ENCODE measurements at places on chromosomes 7 and 10. TPM values are rescaled to one million over a fixed set of nuclear protein-coding genes. Genes with fewer than 3 reads are reported as not detected.

- no peak for DNase-seq
Observed at GRCh38 chr7:109503421-109503820, 933.7 kb downstream of the DNAJB9 start.

DNA sequence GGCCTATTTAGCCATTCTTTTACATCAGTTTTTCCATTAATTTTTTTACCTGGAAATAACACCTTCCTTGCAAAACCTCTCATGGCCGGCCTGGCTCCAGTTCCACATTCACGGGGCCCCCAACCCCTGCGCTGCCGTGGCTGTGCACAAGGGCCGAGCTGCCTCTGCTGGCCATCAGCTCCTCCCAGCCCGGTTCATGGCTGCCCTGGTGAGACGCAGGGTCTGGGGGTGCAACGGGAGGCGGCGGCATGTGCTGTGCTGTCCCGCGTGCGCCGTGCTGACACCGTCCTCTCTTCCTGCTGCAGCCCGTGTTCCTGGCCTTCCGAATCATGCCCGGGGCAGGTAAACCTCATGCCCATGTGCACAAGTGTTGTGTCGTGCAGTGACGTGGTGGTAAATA is 4.4 kb downstream of the NKX6-2 start:
- no peak for DNase-seq

DNA sequence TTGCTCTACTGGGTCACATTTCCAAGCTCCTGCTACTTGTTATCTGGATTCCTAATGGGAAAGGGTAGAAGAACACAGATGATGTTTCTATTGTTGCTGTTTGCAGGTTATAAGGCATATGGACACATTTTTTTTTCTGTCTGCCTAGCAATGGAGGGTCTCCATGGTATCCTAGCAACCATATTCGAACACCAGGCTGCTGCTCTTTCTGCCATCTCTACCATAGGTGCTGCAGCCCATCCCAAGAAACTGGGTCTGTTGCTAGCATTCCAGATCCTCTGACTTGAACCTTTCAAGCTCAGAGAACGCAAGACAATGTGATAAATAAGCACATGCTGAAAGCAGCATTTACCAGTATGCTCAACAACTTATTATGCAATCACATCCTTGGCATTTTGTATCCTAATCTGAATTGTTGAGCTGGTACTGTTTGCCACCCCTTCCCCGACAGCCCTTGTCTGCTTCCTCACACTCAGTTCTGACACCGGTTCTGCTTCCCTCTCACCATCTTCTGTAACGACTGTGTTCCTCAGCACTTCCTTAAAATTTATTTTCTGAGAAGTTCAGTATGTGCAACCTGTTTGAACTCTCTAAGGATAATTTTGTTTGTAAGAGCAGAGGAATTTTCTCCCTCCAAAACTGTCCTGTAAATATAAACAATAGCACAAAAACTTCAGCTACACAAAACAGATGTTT is 6.2 kb downstream of the PRKG1 start:
- DNase-seq: no peak

DNA sequence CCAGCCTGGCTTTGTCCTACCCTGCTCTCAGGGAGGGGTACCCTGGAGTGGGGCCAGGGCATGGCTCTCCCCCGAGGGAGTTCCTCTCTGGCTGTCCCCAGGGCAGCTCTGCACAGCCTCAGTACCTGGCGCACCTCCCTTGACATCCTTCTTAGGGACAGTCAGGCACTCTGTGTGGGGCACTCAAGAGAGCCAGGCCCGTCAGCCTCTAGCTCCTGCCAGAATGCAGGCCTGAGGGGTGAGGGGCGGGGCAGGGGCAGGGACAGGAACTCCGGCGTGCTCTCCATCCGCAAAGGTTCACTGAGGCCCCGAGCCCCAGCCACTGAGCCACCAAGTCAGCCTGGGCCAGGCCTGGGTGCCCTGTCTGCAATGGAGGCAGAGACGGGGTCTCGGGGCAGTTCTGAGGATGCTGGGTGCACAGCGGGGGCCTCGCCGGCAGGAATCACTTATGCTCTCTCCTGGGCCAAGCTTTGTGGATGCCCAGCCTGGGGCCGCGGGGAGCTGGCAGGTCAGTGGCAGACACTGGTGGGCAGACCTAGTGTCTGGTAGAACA is 10.1 kb downstream of the LIMK1 start:
- DNase-seq: peak; percentile 77

DNA sequence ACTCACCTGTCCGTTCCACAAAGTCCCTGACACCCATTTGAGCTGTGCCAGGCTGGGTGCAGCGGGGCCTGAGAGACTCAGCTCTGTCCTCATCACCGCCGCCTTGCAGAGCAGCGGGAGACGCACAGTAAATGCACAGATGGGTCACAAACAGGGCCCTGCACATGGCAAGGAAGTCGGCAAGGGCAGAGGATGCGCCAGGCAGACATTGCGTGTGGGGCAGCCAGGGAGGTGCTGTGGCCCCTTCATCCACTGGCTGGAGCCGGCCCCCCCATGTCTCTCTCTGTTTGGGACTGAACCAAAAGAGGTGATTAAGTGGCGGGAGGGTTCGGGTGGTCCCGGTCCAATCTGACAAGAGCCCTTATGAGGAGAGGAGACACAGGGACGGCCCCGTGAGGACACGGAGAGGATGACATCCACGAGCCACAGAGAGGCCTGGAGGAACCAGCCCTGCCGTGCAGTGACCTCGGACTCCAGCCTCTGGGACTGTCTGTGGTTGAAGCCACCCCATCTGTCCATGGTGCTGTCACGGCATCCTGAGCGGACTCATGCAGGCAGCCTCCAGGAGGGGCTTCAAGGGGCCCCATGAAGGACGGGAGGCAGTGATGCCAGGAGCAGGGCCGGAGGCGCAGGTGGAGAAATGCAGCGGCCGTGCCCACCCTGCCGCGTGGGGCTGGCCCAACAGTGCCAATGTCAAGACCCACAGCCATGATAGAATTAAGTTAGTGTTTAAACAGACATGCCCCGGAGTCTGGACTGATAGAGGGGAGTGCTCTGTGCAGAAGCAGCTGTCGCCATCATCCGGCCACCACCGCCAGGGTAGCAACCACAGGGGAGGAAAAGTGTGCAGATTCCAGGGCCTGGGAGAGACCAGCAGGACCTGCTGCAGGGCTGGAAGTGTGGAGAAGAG is 28.4 kb upstream of the FOXL3 start:
- DNase-seq: no peak

DNA sequence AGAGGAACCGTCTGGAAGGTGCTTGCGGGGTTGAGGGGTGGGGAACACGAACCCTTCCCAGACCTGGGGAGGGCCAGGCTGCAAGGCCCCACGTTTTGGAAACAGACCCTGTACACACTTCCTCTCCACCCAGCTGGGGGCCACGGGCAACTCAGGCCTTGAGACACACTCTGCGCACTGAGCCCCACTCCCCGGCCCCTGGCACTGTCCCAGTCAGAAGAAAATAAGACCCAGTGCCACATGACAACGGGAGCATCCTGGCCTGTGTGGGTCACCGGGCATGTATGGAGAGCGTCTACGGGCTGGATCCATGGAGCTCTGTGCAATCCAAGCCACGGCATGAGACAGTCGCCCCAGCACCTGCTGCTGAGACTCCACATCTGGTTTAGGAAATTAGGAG is 63.7 kb downstream of the CARD11 start:
- DNase-seq: peak; percentile 43

DNA sequence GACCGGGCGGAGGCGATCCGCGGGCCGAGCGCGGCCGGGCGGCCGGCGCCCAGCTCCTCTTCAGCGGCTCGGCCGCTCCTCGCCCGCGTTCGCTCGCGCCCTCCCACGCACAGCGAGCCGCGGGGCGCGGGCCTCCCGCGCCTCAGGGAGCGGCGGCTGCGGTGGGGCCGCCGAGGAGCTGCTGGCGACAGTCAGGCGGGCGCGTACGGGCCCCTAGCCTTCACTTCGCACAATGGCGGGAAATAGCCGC is at the start of gene MCMBP:
TSS of gene MCMBP (minus strand) at position 234 of the 250 bp plus-strand sequence. CDS start 259 bp downstream, outside the sequence.
- DNase-seq: no peak

- no peak for DNase-seq
Observed at GRCh38 chr10:77315496-77316129, 322.0 kb downstream of the KCNMA1 start.

GRCh38 chr10:32147730-32148129 is 91.5 kb upstream of the KIF5B start:
- no peak for DNase-seq

DNA sequence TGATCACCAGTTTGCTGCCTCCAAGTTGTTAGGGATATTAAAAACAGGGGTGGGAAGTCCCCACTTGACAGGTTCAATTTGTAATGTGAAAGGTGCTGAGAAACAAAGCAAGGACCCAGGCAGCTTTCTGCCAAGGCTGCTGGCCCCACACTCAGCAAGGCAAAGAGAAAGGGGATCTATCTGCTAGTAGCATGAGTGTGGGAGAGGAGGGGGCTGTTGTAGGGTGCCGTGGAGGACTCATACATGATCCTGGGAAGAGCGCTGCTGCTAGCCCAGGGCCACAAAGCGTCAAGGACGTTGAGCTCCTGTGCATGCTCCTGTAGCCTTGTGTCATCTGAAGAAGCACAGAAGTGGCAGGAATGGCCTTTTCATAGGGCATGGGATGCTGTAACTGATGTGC is 96.5 kb upstream of the INSYN2A start:
- no peak for DNase-seq

DNA sequence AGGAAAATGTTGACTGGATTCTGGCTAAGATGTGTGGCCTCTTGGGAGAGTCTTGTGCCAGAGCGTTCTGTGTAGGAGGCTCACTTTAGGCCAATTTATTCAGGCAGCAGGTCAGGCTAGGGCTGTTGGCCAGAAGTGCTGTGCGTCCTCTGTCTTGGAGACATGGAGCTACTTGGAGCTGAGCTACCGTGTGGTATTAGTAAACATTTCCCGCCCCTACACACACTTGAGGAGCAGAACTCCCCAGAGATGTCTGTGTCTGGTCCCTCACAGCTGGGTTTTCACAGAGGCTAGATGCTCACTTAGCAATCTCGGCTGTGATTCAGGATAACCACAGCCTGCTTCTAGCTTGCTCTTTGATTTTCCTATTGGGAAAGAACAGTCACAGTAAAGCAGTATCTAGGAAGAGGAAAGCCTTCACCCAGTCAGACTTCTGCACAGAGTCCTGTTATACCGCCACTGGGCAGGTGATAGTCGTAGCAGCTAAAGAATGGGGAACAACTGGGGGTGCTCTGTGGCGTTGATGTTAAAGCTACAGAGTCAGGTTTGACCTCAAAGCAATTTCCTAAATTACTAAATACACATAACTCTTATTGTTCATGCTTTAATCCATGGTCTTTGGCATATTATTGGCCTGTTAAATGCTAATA is 86.7 kb downstream of the MDFIC start:
- DNase-seq: peak; percentile 36

GRCh38 chr7:147245274-147245673 is 1128.7 kb downstream of the CNTNAP2 start:
- DNase-seq: no peak

DNA sequence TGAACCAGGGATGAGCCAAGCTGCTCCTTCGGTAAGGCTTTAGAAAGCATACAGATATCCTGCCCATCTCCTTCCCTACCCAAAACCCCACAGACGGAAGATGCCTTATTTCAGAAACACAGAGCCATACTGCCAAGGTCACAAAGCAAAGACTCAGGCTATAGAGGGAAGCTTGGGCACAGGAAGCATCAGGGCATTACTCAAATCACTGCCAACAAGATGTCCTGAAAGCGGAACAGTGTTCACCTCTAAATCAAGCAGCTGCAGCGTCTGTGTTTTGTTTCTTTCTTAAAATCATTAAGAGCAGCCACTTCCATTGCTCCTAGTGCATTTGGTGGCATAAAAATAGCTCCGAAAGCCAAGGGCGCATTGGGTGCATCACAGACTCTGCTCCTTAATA is 307.3 kb downstream of the SORCS1 start:
- no peak for DNase-seq

- DNase-seq: no peak
Observed at GRCh38 chr7:28573059-28573553, 160.8 kb downstream of the CREB5 start.

GRCh38 chr7:129006636-129007414 is 48.1 kb downstream of the TNPO3 start:
- no peak for DNase-seq

DNA sequence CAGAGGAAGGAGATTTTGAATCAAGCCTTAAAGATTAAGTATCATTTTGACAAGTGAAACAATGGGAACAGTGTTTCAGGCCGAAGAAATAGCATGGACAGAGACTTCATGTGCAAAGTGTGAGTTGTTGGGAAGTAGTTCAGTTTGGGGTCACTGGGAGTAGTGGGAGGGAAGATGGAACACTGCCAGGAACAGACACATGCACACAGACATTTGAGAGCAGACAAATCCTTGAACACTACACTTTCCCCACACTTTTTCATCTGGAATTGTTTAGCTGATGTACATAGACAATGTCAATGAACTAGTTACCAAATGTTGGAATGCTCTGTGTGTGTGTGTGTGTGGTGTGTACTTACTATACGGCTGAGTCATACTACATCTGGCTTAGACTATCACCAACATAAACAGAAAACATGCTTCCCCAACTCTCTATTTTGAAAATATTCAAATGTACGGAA is 52.4 kb upstream of the LRRC17 start:
- DNase-seq: no peak

DNA sequence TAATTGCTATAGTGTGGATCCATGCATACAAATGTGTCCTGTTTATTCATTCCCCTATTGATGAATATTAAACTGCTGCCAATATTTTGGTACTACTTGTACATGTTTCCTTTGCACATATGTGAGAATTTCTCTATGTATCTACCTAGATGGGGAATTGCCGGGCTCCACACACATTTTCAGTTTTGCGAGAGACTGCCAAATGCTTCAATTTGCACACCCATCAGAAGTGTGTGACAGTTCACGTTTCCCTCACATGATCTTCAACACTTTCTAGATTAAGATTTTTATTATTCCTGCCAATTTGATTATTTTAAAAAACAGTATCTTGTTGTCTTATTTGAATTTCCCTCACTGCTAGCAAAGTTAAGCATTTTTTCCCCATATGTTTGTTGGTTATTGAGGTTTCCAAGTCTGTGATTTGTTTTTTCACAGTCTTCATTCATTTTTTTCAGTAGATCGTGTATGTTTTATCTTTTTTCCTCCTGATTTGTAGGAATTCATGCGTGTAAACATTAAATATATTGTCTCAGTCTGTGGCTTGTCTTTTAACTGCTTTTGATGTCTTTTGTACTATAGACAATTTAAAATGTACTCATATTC is 2.4 kb upstream of the KLF14 start:
- no peak for DNase-seq

GRCh38 chr7:93374345-93374940 is 142.3 kb downstream of the VPS50 start:
- DNase-seq: no peak

- DNase-seq: no peak
Observed at GRCh38 chr10:69685802-69686585, 55.9 kb downstream of the FAM241B start.

FOXI2 gene
- not detected for total RNA-seq

ST8SIA6 gene
- 0.34 TPM for total RNA-seq

HHEX gene
- 0.37 TPM for total RNA-seq

EVX1 gene
- not detected for total RNA-seq

FBXL13 gene
- total RNA-seq: 0.65 TPM

UCMA gene
- total RNA-seq: not detected

LIPN gene
- not detected for total RNA-seq

CAMK2B gene
- not detected for total RNA-seq

CTAGE6 gene
- 1.9 TPM for total RNA-seq

INSYN2A gene
- total RNA-seq: not detected

MOGAT3 gene
- not detected for total RNA-seq

IL2RA gene
- total RNA-seq: 184 TPM

STOX1 gene
- total RNA-seq: 0.31 TPM

GIMAP1 gene
- 43.0 TPM for total RNA-seq

NEUROG3 gene
- total RNA-seq: 0.22 TPM

SLC18A3 gene
- total RNA-seq: not detected

All from activated naive CD8-positive, alpha-beta T cell treated with anti-CD3 and anti-CD28 coated beads, Interleukin-2, amount 10 ng/mL, durations not matched to agents 7 days and 5 days (primary cell).